Activated T-helper 1 cell treated with anti-CD3 and anti-CD28 coated beads, Interleukin-2, amount 50 U/mL, for 16 hours (primary cell): ENCODE measurements at places on chromosomes 7 and 10.

- DNase-seq: no peak
Observed at GRCh38 chr10:14513123-14513522, 182.4 kb upstream of the FRMD4A start.

GRCh38 chr7:55569797-55570196, 2.5 kb downstream of the VOPP1 start:
- DNase-seq: no peak

DNA sequence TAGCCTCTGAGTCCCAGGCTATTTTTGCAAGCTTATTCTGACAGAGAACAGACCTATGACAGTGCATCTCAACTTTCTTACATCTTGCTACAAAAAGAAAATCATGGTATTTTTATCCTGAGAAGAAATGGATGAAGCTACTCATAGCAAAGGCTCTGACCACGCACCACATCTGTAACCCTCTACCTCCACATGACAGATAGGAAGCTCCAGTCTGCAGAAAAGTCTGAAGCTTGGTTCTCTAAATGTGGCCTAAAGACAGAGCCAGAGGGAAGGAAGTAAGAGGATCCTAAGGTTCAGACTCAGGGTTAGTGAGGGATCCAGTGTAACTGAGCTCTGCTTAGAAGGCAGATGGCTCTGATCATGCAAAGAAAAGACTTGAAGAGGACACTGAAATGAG, 58.4 kb upstream of the ABCB5 start:
- no peak for DNase-seq

DNA sequence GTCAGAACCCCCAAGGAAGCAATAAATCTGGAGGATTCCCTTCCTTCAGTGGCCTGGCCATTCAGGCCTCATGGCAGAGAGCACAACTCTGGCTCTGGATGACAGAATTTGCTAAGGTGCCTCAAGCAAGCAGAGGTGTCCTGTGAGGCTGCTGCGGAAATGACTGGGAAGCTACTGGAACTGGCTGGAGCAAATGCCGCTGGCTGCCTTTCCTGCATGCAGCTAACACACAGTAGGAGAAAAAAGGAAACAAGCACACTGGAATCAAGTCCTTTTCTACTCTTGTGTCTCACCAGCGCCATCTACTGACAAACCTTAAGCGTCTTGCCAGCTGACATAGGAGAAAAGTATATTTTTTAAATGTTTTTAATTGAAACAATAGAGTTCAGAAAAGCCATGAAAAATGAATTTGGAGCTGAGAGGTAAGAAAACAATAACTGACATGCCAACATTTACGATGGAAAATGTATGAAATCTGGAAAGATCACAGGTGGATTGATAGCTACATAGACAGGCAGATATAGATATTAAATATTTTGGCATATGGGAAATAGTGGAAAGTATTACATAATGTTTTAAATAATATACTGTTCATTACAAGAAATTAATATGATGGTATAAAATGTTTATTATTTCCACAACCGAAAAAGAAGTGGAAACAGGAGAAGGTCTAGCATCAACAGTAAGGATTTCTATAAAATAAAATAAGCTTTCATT, 951.6 kb downstream of the ANKRD7 start:
- DNase-seq: no peak

DNA sequence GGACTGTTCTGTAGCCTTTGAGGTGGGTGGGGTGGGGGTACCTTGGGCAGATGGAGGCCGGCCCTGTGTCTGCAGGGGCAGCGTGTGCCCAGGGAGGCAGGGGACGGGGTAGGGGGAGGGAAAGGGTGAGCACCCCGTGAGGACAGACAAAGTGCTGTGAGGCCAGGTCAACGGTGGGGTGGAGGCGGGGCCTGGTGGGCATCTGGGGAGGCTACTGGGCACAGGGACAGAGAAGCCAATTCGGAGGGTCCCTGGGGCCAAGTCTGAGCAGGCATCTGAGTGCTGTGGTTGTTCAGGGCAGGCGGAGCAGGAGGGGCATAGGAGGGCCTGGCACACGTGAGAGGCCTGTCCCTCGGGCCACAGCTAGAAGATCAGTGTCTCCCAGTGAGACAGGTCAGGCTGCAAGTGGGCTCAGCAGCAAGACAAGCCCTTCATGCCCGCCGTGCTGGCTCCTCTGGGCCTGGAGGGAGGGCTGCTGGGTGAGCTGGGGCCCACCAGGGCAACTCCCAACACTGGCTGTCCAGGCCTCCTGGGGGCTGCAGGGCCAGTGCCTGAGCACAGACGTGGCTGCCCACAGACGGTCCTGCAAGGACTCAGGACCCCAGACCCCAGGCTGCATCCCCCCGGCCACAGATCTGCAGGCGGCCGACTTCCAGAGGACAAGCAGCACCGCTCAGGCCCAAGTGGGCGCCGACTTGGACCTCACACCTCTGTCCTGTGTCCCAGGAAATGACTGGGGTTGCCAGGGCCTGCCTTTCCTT, 26.4 kb upstream of the KNDC1 start:
- no peak for DNase-seq

- no peak for DNase-seq
Observed at GRCh38 chr10:5663692-5664427, 2.5 kb downstream of the ASB13 start.

GRCh38 chr7:149599636-149600206, 102.1 kb upstream of the ZNF746 start:
- no peak for DNase-seq

GRCh38 chr10:11611248-11612020, at the start of gene USP6NL:
TSS of gene USP6NL (minus strand) at chr10:11611650. CDS start at chr10:11597634, 14,016 bp downstream.
- DNase-seq: peak; percentile 49

DNA sequence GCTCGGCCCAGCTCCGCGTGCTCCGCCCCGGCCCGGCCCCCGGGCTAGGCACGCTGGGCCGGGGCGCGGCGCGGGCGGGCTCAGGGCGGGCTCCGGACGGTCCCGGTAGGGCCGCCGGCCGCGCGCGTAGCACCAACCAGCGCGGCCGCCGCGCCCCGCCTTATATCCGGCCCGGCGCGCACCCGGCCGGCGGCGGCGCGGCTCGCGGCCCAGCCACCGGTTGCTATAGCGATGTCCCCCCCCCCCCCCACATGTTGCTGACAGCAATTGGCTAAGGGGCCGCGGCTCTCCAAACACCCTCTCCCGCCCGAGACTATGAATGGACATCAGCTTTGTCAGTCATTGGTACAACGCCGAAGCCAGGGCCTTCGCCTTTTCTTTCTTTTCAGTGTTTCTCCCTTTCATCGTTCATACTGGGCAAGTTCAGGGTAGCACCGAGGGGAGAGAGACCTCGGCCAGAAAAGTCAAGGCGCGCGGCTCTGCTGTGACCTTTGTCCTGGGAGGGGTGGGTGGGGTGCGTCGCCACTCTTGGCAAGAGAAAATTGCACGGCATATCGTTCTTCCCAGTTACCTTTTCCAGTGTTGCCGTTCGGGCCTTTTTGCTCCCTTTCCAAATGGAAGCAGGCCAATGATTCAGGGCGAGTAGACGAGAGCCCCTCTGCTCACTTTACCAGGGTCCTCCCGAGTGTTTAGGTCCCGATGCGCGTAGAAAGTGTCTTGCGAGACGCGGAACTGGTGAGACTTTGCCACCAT, 354.2 kb downstream of the DNAJB6 start:
- no peak for DNase-seq

DNA sequence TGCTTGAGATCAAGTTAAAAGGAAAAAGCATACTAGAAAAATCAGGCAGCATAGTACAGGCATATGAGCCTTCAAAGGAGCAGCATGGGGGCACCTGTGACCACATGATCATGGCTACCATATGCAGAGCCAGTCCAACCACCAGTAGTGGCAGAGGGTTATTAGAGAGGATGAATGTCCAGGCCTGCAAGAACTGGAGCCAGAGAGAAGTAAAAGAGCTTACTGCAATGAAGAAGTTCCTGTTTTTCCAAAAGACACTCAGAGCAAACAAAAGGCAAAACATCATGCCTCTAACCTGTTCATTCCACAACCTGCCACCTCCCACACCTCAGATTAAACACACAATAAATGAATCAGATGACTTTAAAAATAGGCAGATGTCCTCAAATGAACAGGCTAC, 99.6 kb upstream of the NAMPT start:
- no peak for DNase-seq

- no peak for DNase-seq
Observed at GRCh38 chr7:19397911-19398310, 252.7 kb upstream of the FERD3L start.

- no peak for DNase-seq
Observed at GRCh38 chr7:129089521-129090212, 34.8 kb upstream of the TNPO3 start.

GRCh38 chr7:28125431-28126409, 54.9 kb downstream of the JAZF1 start:
- no peak for DNase-seq

DNA sequence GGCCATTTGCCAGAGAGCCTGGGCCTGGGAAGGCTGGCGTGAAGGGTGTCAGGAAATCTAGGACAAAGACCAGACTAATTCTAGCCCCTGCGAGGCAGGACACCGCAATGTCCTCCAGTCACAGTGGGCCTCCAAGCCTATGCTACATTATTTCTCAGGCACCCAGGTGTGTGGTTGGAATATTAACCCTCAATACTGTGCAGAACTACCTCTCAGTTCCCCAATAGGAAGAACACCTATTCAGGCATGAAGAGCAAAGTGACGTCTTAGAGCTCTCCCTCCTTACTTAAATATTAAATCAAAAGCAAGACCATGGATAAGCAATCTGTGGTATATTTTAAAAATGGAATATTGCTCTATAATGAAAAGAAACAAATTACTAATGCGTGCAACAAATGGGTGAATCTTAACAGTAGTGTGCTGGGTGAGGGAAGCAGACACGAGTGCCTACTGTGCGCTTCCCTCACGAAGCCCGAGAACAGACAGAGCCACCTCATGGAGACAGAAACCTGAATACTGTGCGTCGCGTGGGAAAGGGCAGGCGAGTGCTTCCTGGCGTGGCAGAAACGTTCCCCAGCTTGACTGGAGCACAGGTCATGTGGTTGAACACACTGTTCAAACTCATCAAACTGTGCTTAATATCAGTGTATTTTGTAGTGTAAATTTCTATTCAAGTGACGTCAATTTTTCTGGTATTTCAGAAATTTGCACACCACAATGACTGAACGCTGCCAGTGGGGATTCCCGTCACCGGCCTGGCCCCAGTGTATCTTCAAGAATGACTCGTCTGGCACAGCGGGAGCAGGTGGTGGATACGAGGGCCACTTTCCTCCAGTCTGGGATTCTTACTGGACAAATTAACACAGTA, 15.5 kb upstream of the PTPRN2 start:
- no peak for DNase-seq

GRCh38 chr7:121913947-121914675, 41.1 kb downstream of the PTPRZ1 start:
- DNase-seq: no peak

DNA sequence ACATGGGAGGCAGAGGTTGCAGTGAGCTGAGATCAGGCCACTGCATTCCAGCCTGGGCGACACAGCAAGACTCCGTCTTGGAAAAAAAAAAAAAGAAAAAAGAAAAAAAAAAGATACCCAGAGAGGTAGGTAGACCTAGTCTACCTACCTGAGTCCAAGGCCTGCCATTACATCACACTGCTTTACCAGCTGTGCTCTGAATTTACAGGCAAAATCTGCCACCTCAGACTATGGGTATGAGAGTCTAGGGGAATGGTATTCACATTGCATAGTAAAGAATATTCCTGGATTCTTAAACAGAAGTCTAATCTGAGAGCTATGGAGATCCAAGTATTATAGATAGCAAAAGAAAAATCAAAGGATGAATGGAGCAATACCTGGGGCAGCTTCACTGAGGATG, 50.2 kb downstream of the NDUFB2 start:
- DNase-seq: no peak

- DNase-seq: no peak
Observed at GRCh38 chr10:21506351-21506750, 19.1 kb downstream of the SKIDA1 start.

DNA sequence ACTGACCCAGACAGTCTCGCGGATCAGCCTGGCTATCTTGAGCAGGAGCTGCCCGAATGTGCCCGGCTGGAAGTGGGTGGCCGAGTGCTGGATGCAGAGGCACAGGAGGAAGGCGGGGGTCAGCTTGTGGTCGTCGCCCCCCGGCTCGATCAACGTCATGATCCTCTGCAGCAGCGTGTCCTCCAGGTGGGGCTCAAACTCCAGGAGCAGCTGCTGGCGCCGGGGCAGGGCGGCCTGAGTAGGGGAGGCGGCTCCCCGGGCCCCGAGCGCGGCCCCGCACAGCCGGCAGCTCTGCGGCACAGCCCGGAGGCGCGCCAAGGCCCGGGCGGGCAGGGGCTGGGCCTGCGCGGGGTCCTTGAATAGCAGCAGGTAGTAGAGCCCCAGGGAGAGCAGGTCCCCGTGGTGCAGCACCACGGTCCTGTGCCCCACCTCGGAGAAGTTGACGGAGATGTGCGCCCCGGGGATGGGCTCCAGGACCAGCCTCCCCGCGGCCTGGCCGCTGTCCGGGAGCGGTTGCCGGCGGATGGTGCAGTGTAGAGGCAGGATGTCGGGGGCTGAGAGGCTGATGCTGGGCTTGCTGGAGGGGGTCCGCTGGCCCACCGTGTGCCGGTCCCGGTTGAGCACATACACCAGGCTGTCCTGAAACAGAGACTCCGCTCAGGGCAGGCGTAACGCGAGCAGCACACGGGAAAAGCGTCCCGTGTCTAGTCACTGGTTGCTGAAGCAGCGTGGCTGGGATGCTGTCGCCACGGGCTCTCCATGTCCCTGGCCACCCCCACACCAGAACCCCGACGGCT, 27.0 kb downstream of the PAPOLB start:
- no peak for DNase-seq

GRCh38 chr7:157656195-157656769, 319.5 kb downstream of the DNAJB6 start:
- DNase-seq: no peak

- DNase-seq: no peak
Observed at GRCh38 chr10:3534433-3534832, 250.6 kb downstream of the KLF6 start.

GRCh38 chr10:17814973-17815372, 5.8 kb downstream of the MRC1 start:
- DNase-seq: no peak

- DNase-seq: no peak
Observed at GRCh38 chr7:115634633-115635032, 395.9 kb downstream of the TFEC start.

GRCh38 chr7:127988751-127989150, 42.5 kb downstream of the LRRC4 start:
- DNase-seq: no peak

DNA sequence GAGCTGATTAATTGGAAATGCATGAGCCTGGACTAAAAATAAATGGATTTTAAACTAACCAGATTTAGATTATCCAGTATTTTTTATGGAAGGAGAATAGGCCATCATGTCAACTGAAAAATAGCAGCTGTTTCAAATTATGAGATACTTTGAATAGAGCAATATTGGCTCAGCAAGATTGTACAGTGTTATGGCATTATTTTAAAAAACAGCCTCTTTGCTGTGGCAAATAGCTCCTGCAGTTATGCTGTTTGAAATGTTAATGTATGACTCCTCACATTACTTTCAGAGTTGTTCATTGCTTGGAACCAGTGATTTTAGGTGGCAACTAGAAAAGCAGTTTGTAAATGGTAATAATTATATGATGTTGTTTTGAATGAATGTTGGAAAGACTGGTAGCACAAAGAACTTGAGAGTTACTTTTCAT, 244.5 kb downstream of the KIAA1217 start:
- DNase-seq: no peak

- DNase-seq: no peak
Observed at GRCh38 chr7:157516311-157516710, 179.5 kb downstream of the DNAJB6 start.

- DNase-seq: no peak
Observed at GRCh38 chr7:71972534-71972933, 439.6 kb downstream of the CALN1 start.

- no peak for DNase-seq
Observed at GRCh38 chr10:119396008-119396708, 146.4 kb downstream of the RGS10 start.
